ENCODE measurements at places on chromosomes 3 and 15.

DNA sequence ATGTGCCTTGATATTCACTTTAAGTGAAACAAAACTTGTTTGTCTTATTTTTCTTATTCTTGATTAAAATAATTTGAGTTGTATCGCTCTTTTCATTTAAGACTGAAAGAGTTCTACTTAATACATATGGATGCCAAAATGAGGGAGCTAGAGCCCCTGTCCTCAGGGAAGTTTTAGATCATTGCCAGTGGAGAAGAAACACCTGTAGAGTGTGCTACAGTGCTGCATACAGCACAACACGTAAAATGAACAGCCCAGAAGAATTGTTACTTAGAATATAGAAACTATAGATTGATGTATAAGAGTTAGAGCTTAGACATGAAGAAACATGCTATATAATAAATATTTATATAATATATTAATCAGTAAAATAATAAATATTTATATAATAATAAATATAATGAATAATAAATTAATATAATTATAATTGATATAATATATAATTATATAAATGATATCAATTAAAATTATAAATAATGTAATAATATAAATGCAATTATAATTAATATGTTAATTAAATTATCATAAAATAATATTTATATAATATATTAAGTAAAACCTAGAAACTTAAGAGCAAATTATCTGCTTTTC is 1234.7 kb downstream of the ROBO2 start:
- DNase-seq = no peak

DNA sequence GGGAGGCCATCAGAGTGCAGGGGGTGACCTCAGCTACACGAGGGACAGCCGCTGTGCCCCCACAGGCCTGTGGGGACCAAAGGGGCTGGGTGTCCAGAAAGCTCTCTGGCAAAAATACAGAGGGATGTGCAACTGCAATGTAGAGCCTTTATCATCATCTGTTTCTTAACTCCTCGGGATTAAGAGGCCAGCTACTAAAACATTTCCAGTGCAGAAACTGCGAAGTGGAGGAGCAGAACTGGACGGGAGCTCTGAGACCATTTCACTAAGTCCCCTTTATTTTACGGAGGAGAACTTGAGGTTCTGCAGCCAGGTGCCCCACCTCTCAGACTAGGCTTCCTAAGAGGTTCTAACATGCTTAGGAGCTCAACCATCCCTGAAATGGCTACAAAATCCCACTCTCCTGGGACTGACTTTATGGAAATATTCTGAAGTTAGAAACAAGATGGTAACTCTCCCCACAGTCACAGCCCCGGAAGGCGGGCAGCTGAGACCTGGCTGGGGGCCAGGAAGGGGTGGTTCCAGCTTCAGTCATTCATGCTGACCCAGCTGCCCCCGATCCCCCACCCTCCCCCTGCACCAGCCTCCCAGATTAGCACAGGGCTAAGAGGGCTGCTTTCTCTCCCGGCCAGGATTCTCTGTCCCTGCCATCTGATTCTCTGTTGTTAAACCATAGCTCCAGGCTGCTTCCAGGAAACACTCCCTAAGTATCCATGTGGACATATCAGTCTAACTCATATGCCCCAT is 40.3 kb downstream of the UMPS start:
- no peak for DNase-seq

DNA sequence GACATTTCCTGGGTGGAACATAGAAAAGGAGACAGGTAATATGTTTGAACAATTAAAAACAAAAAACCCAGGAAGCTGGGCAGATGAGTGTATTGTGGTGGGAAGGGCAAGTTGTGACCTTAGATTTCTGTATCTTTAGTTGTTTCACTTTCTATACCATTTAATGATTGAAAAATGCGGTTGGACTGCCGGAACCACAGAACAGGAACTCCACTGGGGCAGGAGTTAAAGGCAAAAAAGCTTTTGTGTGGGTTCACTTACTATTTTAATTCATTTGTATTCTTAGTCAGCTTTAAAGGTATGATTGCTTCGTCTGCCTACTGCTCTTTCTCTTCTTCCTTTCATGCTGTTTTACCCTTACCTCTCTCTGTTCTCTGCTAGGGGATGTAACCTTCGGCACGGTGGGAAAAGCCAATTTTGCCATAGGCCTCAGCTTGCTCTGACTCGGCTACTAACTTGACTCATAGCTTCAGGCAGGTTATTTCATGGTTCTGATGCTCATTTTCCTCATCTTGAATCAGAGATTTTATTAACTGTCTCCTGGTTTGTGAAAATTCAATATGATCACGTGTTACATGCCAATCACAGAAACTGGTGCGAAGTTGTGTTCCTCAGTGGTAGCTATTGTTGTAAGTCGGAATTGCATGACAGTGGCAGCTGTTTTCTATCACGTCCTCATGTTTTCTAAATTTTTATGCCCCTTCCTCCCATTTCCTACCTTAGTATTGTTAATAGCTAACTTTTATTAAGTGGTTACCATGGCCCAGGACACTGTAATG is 1.6 kb upstream of the MCTP2 start:
- no peak for DNase-seq

DNA sequence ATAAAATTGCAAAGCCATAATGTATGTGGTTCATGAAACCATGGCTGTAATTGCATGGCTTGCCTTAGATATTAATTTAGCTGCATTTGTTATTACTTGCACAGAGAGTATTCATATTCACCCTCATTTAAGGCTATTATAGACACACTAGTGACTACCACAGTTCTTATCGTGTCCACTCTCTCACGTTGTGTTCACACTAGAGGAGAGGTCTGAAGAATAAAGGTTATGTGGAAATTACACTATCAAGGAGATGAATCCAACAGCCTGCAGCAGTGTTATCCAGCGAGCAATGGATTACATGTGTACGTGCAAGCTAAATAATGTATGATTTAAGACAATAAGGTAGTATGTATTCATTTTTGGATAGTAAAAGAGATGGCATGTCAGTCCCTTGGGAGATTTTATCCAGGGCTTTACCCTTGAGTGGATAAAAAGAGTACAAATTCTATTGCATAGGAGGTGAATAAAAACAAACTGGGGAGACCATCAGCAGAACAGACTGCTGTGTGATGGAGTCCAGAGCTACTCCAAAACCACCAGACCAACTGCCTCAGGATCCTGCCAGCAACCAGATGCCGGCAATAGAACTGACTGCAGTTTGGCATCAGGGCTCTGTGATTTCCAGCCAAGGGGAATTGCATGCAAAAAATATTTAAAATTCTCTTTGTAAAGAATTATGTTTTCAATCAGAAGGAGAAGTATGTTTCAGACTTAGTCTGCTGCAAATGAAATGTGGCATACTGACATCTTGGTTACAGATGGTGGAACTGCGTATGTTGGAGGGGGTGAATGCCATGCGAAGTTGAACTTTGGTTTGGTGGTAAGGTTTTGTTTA is 146.6 kb downstream of the RBMS3 start:
- no peak for DNase-seq

DNA sequence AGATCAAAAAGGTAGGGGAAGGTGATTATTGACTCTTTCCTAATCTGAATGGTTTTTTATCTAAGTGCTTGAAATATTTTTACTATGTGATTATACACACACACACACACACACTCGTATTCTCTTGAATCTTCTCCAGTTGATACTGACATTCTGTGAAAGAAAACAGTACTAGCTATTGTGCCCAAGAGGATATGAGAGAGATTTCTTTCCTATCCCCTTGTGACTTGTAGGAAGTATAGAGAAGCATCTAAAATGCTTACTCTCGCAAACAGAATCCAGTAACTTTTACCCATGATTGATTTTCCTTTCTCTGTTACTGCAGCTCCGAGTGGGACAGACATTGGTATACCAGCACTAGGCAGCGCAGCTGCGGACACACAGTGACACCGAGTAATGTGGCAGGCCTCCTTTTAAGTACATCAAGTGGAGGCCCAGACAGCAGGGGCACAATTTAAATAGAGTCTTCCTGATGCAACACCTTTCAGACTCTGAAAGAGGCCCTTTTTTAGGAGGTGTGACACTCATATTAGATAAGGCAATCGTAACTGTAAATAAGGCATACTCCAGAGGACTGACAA is 421.0 kb upstream of the CNTN4 start:
- DNase-seq = no peak

GRCh38 chr15:74783072-74783807 is 1.4 kb downstream of the CSK start:
- no peak for DNase-seq

GRCh38 chr3:34012102-34012461 is 213.7 kb downstream of the PDCD6IP start:
- DNase-seq = no peak

DNA sequence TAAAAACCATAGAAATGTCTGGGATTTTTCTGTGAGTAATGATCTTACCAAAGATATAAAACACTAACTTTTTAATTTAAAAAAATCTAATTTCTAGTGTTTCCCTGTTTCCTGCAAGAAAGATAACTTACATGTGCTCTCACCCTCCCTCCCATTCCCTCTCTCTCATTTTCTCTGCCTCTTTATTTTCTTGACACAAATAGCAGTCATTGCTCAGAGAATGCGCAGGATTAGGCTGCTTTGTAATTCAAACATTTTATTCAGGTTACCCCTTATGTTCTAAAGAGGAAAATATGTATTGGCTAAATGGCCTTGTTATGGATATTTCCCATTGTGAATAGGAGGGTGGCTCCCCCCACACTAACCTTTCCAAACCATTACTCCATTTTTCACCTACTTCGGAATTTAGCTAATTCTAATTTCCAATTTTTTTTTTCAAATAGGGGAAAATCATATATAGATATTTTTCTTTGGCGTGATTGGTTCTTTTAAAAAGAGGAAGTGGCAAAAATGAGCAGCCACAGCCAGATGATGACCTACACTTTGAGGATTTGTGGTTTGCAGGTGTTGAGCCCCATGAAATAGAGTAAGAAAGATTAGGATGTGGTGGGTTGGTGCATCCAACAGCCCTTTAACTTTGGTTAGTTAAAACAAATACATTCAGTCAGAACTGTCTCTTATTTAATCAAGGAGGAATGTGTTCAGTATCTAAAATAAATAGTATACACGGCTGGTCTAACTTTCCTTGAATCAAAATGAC is 554.4 kb downstream of the IGSF11 start:
- no peak for DNase-seq

DNA sequence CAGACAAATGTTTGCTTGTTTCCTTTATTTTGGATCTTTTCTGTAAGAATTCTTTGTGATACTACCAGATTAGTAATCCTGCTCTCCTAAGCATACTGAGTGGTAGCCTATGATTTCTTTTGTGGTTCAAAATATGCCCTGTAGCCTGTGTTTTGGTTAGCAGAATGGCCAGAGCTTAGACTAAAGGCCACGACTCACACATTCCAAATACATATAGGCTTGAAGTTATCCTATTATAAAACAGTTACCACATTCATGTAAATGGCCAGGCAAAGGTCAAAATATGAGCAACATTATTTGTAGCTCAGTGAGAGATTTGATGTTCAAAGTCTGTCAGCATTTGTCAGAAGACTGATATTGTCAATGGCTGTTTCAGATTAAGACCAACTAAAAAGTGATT is 84.5 kb downstream of the MITF start:
- DNase-seq = no peak

DNA sequence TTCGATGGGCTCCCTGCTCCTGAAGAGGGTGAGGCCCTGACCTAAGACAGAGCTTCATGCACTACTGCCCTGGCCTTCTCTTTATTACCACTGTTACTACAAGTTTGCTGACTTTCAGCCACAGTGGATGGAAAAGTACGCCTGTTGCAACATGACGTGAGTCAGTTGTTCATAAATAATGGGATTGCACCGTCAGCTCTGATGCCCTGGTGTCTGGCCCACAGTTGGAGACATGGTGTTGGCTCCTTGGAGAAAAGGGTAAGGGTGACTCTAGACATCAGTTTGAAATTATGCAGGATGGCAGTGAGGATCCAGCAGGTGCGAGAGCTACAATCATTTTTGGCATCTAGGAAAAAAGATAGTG is 5.5 kb downstream of the PAQR5 start:
- no peak for DNase-seq

DNA sequence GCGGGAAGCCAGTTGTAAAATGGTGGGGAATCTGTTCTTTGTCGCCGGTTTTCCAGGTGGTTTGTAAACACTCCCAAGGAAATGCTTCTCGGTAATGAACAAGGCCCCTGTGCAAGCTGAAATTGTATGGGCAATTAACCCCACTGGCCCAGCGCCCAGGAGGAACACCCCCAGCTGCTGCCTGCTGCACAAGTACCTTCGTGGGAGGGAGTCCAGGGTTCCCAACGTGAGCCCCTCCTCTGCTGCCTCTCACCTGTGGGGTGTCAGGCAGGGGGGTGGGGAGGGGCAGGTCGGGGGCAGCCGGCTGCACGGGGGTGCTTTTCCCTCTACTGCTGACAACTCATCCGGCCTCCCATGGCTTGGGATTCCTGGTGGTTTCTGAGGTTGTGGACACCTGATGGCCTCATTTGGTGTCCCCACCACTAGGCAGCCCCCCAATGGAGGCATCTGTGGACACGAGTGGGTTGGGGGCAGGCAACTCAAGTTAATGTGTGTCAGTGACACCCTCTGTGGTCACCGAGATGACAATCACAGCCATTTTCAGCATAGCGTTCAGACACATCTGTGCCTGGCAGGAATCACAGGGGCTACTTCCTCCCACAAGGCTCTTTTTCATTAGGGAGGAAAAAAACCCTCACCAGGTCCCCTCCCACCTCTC is 35.6 kb upstream of the PRR23E start:
- no peak for DNase-seq

GRCh38 chr3:95310560-95310959 is 1247.7 kb downstream of the NSUN3 start:
- DNase-seq = no peak

GRCh38 chr3:46672349-46672695 is 21.2 kb downstream of the ALS2CL start:
- DNase-seq = no peak

DNA sequence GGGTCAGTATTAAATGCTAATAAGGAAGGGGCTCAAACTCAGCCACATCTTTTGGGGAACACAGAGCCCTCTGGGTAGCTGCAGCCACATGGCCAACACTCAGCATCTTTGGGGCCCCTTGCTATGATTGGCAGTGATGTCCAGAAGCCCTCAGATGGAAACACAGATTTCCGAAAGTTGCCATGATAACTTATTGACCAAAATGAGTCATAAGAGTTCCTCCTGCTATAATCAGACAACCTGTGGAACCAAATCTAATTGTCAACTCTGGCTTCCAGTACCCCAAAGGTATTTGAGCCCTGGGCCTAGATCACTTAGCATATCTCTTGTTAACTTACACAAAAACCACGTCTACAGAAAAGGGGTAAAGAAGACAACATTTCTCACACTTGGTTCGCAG is 392.2 kb downstream of the KCNH8 start:
- DNase-seq = no peak

- DNase-seq = no peak
Observed at GRCh38 chr3:45078910-45079522, 52.9 kb downstream of the CLEC3B start.

GRCh38 chr3:155391551-155391958 is 98.1 kb upstream of the STRIT1 start:
- DNase-seq = no peak

DNA sequence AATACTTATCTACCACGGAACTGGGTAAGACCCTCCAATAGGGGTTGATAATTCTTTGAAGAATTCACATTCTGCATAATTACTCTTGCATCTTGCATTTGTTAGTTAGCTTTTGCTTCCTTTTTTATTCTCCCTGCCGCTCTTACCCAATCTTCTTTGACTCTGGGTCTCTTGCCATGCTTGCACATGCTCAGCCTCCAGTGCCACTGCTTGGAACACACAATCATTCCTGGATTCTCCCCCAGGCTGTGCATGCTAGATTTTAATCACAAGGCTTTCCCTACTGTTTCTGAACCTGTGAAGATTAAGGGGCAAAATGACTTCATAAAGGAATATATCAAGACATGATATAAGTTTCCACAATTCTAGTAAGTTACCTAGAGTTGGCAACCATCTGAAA is 133.1 kb downstream of the IL1RAP start:
- DNase-seq = no peak

GRCh38 chr3:40258555-40258954 is 51.0 kb upstream of the EIF1B start:
- DNase-seq = no peak
